ENCODE measurements at places on chromosomes 12 and 14.

DNA sequence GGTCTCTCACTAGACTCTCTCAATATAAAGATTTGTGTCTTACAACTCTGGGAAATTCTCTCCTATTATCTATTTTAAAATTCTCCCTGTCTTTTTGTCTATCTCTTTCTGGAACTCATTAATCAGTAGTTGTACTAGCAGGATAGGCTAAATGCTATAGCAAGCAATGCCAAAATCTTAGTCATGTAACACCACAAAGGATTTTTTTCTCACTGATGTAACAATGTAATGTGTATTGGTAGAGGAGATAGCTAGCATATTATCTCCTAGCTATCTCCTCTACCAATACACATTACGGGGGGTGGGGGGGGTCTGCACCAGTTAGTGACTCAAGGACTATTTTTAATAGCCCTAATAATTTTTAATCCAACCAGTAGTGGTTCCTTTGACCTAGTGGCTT lies 225.4 kb downstream of the KLHL28 start:
- DNase-seq: no peak

- peak; percentile 87 for DNase-seq
These were observed at the start of gene SLC8B1 for GRCh38 chr12:113334786-113335539. SLC8B1 (minus strand) TSS chr12:113335109; CDS start chr12:113332878, 2,231 bp downstream.

DNA sequence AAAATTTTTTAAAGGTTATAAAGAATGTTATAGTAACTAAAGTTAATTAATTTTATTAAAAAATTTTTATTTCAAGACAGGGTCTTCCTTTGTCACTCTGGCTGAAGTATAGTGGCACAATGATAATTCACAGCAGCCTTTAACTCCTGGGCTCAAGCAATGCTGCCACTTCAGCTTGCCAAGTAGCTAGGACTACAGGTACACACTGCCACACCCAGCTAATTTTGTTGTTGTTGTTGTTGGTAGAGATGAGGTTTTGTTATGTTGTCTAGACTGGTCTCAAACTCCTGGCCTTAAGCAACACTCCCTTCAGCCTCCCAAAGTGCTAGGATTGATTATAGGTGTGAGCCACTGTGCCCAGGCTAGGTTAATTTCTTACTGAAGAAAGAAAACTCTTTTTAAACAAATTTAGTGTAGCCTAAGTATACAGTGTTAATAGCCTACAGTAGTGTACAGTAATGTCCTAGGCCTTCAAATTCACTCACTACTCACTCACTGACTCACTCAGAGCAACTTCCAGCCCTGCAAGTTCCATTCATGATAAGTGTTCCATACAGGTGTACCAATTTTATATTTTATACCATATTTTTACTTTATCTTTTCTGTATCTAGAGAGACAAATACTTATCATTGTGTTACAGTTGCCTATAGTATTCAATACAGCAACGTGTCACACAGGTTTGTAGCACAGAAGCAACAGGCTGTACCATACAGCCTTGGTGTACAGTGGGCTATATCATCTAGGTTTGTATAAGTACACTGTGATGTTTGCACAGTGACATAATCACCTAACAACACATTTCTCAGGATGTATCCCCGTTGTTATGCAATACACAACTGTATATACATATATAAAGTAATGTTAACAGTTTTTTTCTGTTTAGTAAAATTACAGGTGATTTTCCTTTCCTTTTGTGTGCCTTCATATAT lies 24.7 kb upstream of the DNAAF2 start:
- DNase-seq: no peak

- no peak for DNase-seq
These were observed 775.5 kb upstream of the SEL1L start for GRCh38 chr14:82309199-82309598.

GRCh38 chr14:21049271-21049673 lies 7.1 kb downstream of the RNASE7 start:
- DNase-seq: no peak

- no peak for DNase-seq
These were observed 136.0 kb upstream of the C14orf180 start for GRCh38 chr14:104443391-104444158.

- DNase-seq: no peak
These were observed 162.1 kb downstream of the TMTC2 start for GRCh38 chr12:82848845-82849244.

GRCh38 chr14:99348816-99349614 lies 77.0 kb upstream of the BCL11B start:
- peak; percentile 63 for DNase-seq

DNA sequence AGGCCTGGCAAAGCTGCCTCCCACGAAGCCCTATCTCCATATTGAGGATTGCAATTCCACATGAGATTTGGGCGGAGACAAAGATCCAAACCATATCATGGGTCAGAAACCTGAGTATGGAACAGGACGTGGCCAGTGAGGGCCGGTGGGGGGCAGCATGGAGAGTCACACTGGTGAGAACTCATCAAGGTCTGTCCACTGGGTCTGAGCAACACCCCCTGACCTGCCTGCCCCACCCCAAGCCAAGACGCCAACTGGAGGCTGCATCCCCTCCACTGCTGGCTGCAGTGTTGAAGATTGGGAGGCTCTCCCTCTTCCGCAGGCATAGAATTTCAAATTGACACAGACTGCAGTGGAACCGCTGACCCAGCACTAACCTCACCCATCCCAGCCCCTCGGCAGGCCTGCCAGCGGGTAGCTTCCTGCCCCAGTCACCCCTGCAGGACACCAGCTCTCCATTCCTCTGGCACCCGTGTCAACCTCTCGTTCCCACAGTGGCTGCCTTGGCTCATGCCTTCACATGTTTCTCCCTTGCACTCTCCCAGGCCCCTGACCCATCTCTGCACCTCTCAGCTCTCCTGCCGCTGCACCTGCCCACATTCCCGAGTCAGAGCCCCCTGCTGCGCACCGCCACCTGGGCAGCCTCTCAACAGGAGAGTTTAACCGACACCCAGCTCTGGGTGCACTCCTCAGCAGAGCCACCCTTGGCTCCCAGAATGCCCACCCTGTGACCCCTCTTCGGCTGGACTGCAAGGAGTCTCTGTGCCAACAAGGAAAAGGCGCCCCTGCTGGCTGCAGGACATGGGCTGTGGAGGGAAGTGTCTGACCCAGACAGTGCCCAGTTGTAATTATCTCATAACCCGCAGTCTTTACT lies 45.2 kb upstream of the PPP2R5C start:
- DNase-seq: no peak

DNA sequence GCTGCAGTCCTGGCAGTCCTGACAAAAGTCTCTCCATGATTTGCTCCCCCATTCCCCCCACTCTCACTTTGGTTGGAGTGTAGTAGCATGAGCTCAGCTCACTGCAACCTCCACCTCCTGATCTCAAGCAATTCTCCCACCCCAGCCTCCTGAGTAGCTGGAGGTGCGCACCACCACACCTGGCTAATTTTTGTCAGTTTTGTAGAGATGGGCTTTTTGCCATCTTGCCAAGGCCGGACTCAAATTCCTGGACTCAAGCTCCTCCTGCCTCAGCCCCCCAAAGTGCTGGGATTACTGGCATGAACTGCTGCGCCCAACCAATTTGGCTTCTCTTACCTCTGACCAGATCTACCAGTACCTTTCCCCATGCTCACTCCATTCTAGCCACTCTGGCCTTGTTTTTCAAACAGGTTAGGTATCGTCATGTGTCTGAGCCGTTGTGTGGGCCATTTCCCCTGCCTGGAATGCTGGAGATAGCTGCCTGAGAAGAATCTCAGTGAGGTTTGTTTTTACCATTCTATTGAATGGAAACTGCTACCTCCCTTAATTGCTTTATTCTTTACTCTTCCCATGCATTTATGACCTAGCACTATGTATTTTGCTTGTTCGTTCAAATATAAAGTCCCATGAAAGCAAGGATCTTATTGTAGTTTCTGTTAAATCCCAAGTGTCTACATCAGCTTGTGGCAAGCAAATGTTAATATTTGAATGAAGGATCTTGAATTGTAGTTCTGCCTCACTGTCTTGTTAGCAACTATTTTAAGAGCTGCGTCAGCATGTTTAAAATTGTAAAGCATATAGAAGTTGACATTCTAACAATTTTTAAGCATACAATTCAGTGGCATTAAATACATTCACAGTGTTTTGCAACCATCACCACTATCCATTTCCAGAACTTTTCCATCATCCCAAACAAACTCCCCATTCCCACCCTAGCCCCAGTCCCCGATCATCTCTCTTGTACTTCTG lies 39.7 kb downstream of the CPSF6 start:
- no peak for DNase-seq

- DNase-seq: peak; percentile 74
These were observed 68.2 kb upstream of the SLC24A4 start for GRCh38 chr14:92254786-92255185.

- no peak for DNase-seq
These were observed 384.6 kb downstream of the SLC16A7 start for GRCh38 chr12:59980476-59980875.

DNA sequence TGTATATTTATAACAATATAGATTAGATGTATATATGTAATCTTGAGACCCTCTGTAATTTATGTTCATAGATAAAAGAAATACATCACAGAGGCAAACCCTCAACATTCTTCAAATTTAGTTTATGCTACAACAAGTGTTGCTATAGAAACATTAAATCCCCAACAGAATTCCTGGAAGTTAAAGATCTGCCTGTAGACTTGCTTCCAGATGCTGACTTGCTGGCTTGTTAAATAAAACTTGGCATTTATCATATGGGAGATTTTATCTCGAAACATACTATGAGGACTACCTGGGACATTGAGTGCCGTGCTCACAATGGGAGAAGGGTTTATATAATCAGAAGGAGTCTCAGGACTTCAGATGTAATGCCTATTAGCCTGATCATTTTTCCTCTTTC lies 136.3 kb upstream of the PLXNC1 start:
- no peak for DNase-seq

DNA sequence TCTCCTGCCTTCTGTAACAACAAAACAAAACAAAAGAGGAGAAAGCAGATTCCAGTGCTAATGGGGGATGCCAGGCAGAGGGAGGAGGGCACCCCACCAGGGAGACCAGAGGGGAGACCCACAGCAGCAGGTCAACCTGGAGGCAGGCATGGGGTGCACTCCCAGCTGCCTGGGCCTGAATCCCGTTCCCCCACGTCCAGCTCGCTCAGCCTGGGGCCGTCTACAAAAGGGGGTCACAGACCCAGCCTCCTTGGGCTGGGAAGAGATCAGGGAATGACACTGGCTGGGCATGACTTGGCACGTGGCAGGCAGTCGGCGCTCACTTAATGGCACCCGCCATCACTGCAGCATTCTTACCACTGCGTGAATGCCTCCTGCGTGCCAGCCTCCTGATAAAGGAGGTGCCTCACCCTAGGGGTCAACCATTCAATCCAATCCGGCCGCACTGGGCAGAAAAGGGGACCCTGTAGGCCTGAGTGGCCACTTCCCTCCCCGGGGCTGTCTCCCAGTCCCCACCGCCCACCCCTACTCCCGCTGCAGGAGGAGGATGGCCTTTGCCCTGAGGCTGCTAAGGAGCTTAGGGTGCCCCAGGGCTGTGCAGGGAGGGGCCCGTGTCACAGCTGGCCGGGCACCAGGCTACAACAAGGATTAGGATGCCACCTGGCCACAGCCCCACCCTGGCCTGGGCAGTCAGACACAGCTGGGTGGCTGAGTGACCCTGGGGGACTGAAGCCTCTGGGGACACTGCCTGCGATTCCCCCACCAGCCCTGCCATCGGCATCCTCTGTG lies 87.5 kb downstream of the NCOR2 start:
- no peak for DNase-seq

GRCh38 chr12:80192087-80192486 lies 92.8 kb downstream of the OTOGL start:
- DNase-seq: no peak

- no peak for DNase-seq
These were observed 284.8 kb upstream of the DIO3 start for GRCh38 chr14:101276309-101277091.

- no peak for DNase-seq
These were observed 74.9 kb downstream of the ANO2 start for GRCh38 chr12:5870183-5870582.

- peak; percentile 75 for DNase-seq
These were observed 57.6 kb downstream of the NCOR2 start for GRCh38 chr12:124509676-124510300.

DNA sequence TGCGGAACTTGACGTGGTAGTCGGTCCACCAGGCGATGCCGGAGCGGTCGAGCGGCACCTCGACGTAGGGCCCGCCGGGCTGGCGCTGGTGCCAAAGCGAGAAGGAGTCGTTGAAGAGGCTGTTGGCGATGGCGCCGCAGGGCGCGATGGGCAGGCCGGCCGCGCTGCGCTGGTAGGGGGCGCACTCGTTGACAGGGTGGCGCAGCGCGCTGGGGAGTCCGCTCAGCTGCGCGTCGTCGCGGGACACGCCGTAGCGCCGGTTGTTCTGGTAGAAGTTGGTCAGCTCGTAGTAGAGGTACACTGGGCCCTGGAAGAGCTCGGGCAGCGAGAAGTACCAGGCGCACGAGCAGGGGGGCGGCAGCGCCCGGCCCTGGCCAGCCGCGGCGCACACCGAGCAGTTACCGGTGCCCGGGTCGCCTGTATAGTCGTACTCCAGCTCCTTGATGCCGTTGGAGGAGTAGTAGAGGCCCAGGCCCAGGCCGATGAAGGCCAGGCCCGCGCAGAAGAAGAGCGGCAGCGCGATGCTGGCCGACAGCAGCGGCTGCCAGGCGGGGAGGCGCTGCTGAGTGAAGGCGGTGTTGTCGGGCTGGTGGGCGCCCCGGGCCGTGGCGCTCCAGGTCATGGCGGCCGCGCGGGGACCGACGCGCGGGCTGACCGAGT lies 482 bp downstream of the TMEM30B start:
- DNase-seq: no peak

DNA sequence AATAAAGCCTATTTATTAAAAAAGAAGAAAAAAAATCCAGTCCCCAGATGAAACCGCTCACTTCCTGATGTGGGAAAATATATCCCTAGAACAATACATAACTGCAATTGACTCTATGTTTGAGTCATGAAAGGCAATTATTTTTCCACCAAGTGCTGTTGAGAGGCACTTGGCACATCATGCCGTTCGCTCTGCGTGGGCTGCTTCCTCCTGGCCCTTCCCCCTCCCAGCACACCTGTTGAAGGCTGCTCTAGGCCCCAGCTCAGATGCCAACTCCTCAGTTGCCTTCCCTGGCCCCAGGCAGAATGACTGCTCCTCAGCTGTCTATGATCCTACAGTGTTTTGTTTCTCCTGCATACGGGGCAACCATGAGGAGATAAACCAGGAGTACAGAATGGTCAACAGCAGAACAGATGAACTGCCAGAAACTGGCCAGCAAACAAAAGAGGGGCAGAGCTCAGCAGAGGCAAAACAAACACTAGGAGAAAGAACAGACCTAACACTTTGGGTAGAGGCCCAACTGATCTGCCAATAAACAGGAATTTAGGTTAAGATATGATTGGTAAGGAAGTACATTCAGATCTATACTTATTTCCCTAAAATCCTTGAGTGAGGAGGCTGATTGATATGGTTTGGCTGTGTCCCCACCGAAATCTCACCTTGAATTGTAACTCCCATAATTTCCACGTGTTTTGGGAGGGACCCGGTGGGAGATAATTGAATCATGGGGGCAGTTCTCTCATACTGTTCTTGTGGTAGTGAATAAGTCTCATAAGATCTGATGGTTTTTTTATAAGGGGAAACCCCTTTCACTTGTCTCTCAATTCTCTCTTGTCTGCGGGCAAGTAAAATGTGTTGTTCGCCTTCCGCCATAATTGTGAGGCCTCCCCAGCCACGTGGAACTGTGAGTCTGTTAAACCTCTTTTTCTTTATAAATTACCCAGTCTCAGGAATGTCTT lies 58.6 kb downstream of the SLC38A1 start:
- no peak for DNase-seq
